Right ventricle myocardium inferior (tissue), 1 donor: ENCODE measurements at places on chromosomes 13 and 19. TPM values are rescaled to one million over a fixed set of nuclear protein-coding genes. Genes with fewer than 3 reads are reported as not detected.
A peak's percentile ranks its signal among the peaks of the same experiment; 100 is the strongest.

DNA sequence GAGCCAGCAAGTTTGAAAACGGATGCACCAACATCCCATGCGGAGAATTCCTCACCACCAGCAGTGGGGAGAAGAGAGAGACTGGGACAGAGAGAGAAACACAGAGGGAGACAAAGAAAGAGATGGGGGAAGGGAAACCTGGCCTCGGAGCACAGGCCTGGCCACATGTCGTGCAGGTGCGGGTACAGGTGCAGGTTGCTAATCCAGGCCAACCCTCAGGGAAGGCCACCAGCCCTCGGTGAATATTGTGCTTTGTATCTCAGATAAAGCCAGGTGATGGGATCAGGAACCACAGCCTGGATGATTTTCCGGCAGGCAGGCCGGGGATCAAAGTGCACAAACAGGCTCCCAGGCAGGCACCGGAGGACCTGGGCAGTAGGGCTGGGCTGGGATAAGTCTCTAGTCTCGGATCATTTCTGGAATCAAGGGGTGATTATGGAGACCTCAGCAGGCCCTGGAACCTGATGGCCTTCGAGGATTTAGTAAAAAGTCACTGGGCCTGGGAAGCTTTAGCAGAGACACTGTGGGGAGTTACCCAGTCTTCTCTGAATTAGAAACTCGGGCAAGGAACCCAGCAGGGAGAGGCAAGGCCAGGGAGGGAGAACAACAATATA is 3.7 kb downstream of the GAS6 start:
- DNase-seq, result no peak

GRCh38 chr13:52009946-52010345 is 1.3 kb downstream of the ATP7B start:
- DNase-seq, result no peak

GRCh38 chr13:50412046-50412617 is 396.9 kb downstream of the KCNRG start:
- DNase-seq, result no peak

DNA sequence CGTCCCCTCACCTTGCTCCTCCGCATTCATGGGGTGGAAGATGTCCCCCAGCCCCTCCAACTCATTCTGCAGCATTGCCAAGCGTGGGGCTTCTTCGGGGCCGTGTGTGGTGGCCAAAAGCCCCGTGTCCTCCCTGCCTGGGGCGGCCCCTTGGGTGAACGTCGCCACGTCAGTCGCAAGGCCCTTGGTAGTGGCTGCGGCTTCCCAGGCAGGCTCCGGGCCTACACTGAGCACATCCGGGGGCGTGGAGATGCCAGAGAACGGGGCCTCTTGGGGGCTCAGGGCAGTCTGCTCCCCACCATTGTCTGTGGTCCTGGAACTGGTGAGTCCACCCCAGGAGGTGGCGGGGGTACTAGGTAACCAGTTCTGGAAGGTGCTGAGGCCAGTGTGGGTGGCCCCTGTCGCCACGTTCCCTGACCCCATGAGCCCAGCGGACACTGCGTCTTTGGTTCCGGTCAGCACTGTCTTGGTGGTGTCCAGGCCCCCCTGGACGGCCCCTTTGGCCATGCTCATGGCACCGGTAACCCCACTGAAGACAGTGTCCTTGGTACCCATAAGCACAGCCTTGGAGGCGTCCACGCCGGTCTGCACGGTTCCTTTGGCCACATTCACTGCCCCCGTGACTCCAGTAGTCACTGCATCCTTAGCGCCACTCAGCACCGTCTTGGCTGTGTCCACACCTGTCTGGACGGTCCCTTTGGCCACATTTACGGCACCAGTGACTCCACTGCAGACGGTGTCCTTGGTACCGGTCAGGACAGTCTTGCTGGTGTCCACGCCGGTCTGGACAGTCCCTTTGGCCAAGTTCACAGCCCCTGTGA is 7.6 kb downstream of the PLIN4 start:
- no peak for DNase-seq

The TMEM221 gene
- not detected for total RNA-seq

DNA sequence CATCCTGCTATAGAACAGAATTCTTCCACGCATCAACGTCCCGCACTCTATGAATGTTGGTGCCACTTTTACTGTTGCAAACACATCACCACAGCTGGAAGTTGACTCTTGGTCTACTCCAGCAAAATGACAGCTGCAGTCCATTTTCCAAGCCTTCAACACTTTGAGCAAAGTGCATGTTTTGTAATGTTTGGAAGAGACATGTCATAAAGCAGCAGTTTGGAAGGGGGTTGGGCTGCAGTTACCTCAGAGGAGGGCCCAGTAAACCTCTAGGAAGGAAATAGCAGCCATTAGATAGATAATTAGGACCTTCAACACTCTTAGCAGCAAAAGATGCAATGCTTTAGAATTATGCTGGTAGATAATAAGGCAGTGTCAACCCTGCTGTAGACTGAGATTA is 323.6 kb downstream of the TDRD3 start:
- no peak for DNase-seq

The DNAAF3 gene
- total RNA-seq, result 0.73 TPM

DNA sequence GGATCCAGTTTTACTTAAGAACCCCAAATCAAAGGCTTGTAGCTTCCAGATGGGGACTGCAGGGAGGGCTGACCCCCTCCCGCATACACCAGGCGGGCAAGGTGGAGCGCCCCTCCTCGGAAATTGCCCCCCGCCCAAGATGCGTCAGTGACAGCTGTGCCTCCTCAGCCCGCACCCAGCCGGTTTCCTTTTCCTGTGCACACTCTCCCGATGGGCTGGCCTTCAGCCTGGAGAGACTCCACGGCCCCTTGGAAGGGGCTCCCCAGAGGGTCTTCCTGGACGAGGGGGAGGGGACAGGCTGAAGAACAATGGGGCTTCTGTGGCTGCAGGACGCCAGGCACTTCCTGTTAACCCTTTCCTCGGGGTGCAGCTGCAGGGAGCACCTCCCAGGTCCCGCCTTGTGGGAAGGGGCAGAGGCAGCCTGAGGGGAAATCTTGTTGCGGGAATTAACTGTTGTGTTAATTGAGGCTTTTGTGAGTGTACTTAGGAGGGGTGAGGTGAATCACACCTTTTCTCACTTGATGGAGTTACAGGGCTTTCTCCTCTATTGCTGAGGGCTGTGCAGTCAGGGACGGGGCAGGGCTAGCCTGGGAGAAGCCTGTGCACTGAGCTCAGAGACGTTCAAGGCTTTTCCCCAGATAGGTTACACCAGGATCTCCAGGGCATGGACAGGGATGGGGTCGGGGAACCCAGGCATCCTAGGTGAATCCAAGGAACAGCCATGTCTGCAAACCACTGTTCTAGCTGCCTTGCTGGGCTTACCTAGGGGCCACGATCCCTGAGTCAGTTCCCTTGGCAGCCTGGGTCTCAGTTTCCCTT is 14.3 kb downstream of the IER2 start:
- DNase-seq, result peak; percentile 83

- peak; percentile 76 for DNase-seq
Observed at GRCh38 chr19:18521692-18522123, at the start of gene ELL. TSS of gene ELL (minus strand) at chr19:18522070. CDS start at chr19:18522055, 15 bp downstream.

The NEK3 gene
- 6.6 TPM for total RNA-seq

GRCh38 chr13:99161512-99161911 is 39.1 kb upstream of the UBAC2 start:
- no peak for DNase-seq

The NAPA gene
- total RNA-seq, result 119 TPM

- DNase-seq, result no peak
Observed at GRCh38 chr13:62003452-62003851, 587.8 kb upstream of the PCDH20 start.

- DNase-seq, result no peak
Observed at GRCh38 chr19:53004242-53004641, 9.5 kb upstream of the ERVV-1 start.

The DAND5 gene
- 9.9 TPM for total RNA-seq

DNA sequence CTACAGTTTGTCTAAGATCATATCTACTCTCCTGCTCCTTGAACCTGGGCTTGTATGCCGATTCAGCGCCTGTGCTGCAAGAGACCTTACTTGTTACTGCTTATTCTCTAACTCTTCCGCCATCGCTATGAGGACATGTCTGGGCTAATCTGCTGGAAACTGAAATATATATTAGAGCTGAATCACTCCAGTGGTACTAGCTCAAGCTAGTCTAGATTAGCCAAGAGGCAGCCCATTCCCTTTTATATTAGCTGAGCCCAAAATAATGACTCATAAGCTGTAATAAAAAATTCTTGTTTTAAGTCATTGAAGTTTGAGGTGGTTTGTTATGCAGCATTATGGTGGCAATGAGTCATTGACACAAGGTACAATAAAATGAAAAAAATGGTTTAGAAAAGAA is 52.8 kb downstream of the SLC6A16 start:
- DNase-seq, result no peak
